ENCODE measurements at places on chromosomes 5 and 9.

GRCh38 chr5:160285316-160285715 is 27.0 kb downstream of the CCNJL start:
- DNase-seq = no peak

- no peak for DNase-seq
Measured at GRCh38 chr9:21933865-21934264, 60.3 kb downstream of the CDKN2A start.

DNA sequence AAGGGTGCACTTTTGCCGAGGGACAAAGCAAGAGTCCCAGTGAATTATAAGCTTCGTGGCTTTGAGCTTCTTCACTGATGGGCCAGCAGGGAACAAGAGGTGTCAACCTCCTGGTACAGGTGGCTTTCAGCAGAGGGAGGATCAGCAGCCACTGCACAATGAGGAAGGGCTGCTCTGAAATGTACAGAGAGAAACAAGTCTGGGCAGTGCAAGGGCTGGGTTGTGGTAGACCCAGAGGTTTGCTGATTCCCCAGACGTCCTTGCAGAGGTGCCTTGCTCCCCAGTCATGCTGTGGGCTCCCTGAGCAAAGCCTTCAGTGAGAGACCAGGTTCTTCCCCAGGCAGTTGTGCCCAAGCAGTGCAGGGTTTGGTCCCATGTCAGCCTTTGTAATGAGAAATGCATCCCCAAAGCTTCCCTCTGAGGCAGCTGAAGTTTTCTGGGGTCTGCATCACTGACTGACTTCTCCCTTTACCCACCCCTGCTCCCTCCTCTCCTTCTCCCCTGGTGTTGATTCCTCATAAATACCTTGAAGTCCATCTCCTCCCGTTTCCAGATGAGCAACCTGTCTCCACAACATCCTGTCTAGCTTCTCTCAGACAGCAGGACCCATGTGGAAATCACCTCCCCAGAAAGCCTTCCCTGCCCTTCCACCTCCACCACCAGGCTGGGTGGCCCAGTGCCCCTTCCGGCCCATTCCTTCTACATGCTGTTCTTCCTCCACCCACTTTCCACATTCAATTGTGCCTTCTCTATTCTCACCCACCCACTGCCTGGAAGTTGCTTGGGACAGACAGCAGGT is 599.6 kb upstream of the ADAMTS16 start:
- DNase-seq = no peak

DNA sequence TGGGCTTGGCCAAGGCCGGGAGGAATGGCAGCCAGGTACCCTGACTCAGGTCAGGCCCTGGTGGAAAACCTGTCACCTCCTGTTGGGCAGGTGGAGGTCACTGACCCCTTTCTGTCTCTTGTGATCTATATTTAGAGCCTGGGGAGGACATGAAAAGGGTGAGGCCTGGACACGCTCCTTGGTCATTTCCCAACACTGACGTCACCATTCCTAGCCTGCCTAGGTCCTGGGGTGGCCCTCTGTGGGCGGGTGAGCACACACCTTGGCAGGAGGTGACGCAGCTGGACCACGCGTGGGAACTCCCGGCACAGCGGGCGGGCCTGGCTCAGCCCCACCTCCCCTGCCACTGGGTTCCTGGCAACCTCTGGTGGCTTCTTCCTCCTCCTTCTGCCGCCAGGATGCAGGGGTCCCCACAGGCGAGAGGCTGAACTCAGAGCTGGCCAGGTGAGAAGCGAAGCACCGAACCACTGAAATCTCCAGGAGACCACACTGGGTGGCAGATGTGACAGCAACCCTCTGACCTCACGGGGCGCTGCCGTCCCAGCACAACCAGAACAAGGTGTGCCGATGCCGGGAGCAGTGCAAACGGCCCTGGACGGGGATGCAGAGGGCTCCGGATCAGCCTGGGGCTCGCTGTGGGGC is 6.4 kb upstream of the RALGDS start:
- DNase-seq = no peak
